ENCODE measurements at places on chromosomes 16 and 17.
A peak's percentile ranks its signal among the peaks of the same experiment; 100 is the strongest.

- no peak for DNase-seq
Measured at GRCh38 chr17:49866019-49866380, 18.1 kb upstream of the TAC4 start.

DNA sequence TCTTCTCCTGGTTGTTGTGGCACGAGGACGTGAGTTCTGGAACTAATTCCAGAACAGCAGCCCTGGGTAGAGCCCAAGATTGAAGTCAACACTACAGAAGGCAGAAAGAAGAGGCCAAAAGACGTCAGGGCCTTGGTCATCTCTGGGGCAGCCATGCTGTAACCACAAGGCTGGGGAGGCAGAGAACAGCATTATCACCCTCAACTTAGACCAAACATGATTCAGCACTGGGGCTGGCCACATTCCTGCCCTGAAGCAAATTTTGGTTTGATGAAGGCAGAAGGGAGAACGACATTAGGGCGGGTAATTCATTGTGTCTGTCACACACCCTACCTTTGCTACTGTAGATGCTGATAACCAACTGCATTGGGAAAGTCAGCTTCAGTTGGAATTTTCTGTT lies 9.7 kb upstream of the ALOX15B start:
- no peak for DNase-seq

GRCh38 chr17:31297090-31297489 lies at the start of gene OMG:
OMG (minus strand) TSS chr17:31297239; CDS start chr17:31296331, 908 bp downstream.
- no peak for DNase-seq

DNA sequence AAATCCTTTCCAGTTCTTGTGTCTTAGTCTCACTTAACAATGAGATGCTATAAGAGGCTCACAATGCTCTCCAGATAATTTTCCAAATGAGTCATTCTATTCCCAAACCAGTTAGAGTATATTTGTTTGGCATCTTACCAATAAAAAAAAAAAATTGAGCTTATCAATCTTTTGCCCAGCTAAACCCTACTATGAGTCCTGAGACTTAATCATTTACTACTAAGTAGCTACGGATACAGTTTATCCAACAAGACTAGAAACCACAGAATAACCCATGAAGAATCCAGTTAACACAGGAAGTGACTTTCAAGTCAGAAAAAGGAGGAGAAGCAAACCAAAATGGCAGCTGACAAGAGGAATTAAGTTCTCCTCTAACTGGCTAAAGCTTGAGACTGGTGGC lies 330.3 kb upstream of the XYLT1 start:
- no peak for DNase-seq

- no peak for DNase-seq
Measured at GRCh38 chr16:7651803-7652570, 319.3 kb downstream of the RBFOX1 start.

GRCh38 chr16:66970775-66971720 lies 10.0 kb downstream of the CES3 start:
- no peak for DNase-seq

GRCh38 chr17:60457148-60457547 lies 34.9 kb downstream of the CHCT1 start:
- DNase-seq, result no peak

- no peak for DNase-seq
Measured at GRCh38 chr16:11390573-11391495, 45.6 kb downstream of the RMI2 start.

DNA sequence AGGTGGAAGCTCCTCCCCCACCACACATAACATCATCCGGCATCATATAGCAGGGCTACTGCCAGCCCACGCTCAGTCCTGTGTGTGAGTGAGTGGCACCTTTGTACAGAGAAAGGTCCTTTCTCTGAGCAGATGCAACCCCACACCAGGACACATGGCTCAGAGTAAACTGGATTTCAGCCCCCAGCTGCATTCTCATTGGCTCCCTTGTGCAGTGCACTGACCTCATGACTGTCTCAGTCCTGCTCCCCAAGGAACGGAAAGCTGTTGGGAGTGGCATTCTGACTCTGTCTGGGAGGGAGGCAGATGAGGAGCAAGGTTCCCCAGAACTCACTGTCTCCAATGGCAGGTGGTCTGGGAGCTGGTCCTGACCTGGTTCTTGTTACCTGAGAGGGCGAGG lies 244.1 kb downstream of the PHKB start:
- no peak for DNase-seq

DNA sequence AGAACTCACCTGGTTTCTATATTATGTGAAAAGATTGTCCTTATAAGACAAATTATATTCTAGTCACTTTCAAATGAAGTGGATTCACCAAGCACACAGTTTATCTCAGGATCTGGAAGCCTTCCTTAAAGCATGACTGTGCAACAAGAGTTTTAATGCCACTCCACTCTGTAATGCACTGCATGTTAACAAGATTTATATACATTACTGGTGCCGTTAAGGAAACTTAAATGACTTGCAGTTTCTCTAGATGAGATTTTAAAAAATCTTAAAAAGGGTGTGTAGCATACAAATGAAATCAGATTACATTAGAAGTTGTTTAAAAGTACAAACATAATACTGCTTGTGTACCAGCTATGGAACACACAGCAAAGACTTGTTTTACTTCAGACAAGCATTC lies 150.8 kb downstream of the SNX11 start:
- no peak for DNase-seq

DNA sequence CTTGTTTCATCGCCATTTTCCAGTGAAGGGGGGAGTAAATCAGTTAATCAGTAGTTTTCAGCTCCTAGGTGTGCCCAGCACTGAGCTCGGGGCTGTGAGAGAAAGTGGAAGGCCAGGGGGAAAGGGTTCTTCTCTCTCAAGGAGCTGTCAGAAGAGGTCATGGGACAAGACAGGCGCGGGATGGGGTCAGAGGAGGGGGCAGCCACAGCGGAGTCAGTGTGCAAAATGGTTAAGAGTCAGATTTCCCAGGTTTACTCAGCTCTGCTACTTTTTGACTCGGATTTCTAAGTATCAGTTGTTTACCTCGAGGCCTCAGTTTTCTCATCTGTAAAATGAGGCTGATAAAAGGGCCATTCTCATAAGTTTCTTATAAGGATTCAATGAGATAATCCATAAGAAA lies 4.3 kb upstream of the XYLT1 start:
- no peak for DNase-seq

DNA sequence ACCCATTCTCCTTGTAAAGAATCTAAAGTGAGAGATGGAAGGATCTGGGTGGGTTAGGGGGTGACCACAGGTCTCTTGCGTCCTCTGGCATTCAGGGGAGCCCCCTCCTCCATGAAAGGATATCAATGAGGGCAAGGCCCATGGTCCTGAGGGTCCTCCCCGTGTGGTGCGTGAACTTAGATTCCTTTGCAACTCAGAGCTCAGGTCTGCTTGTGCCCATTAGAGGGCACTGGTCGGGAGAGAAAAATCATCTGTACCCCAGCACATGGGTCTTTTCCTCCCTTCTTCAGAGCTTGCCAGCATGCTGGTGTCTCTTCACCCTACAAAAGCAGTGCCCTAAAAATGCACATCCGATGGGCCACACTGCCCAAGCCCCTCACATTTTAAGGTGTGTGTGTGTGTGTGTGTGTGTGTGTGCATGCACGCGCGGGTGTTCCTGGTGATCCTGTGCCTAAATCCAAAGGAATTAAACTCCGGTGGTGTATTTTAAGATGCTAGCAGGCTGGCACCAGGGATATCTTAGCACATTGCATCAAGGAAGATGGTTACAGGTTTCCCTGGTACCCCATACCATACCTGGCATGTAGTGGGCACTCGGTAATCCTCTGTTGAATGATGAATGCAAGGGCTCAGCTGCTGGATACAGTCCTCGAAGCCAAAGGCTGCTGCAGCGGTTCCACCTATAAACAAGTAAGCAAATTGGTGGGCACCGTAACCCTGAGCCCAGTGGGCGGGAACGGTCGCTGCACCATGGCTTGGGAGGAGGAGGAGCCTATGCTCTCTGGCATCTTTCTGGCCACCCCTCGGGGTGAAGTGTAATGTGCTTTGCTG lies 4.7 kb downstream of the C1QTNF1 start:
- no peak for DNase-seq

- DNase-seq, result no peak
Measured at GRCh38 chr16:10123141-10123540, 59.1 kb downstream of the GRIN2A start.

GRCh38 chr16:77777745-77778144 lies 10.6 kb upstream of the VAT1L start:
- no peak for DNase-seq

GRCh38 chr16:20611975-20612481 lies 35.9 kb upstream of the ACSM2B start:
- peak; percentile 15 for DNase-seq

- DNase-seq, result no peak
Measured at GRCh38 chr17:65049085-65049756, 7.3 kb downstream of the GNA13 start.

- no peak for DNase-seq
Measured at GRCh38 chr17:55546991-55547664, 35.9 kb upstream of the SMIM36 start.

- DNase-seq, result no peak
Measured at GRCh38 chr17:76414334-76415295, 30.2 kb downstream of the SPHK1 start.

GRCh38 chr17:82907797-82908542 lies 68.1 kb upstream of the ZNF750 start:
- DNase-seq, result no peak

- no peak for DNase-seq
Measured at GRCh38 chr17:69907132-69907847, 167.7 kb upstream of the KCNJ16 start.

- no peak for DNase-seq
Measured at GRCh38 chr17:32111141-32111771, 31.0 kb upstream of the RHOT1 start.

- DNase-seq, result no peak
Measured at GRCh38 chr17:28864991-28865849, 10.4 kb downstream of the ERAL1 start.

GRCh38 chr16:59632276-59632855 lies 898.2 kb upstream of the GOT2 start:
- no peak for DNase-seq

- no peak for DNase-seq
Measured at GRCh38 chr17:5118219-5118618, 2.4 kb downstream of the USP6 start.

- no peak for DNase-seq
Measured at GRCh38 chr17:65498816-65499215, 62.6 kb downstream of the AXIN2 start.

- no peak for DNase-seq
Measured at GRCh38 chr16:56833243-56833970, 31.6 kb upstream of the SLC12A3 start.

DNA sequence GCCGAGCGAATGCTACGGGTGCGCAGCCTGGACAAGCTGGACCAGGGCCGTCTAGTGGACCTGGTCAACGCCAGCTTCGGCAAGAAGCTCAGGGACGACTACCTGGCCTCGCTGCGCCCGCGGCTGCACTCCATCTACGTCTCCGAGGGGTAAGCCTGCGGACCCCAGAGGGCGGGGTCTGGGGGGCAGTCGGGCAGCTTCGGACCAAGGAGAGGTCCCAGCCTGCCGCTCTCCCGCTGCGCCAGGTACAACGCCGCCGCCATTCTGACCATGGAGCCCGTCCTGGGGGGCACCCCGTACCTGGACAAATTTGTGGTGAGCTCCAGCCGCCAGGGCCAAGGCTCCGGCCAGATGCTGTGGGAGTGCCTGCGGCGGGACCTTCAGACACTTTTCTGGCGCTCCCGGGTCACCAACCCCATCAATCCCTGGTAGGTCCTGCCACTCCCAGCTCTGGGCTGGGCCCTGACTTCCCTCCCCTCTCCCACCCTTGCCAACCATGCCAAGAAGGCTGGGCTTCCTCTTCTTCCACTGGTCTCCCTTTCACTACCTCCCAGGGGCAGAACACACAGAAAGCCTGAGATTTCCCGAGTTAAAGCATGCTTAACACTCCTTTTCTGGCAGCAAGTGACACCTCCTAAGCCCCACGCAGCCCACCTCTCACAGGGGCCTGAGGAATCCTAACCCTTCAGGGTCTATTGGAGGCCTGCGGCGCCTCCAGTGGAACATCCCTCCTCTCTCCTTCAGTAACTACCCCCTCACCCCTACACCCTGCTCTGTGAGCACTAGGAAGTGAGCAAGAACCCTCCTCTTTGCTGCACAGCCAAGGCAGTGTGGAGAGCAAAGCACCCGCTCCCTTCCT lies 3.2 kb downstream of the NAGS start:
- no peak for DNase-seq

DNA sequence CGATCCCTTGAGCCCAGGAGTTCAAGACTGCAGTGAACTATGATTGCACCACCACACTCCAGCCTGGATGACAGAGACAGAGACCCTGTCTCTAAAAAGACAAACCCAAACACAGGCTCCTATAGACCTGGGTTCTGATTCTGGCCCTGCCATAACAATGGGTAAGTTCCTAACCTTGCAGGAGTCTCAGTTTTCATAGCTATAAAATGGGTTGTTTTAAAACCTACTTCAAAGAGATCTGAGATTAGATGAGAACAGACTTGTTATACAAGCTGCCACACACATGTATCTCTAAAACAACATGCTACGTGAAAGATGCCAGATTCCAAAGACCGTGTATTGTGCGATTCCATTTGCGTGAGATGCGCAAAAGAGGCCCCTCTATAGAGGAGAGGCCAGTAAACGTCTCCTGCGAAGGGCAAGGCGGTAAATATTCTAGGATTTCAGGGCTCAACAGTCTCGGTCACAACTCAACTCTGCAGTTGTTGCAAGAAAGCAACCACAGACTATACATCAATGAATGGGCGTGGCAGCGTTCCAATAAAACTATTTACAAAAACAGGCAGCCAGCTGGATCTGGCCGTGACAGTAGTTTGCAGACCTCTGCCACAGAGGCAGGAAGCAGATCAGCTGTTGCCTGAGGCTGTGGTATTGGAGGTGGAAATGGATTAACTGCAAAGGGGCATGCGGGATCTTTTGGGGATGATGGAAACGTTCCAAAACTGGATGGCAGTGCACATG lies 5.9 kb downstream of the CORO7 start:
- DNase-seq, result no peak

DNA sequence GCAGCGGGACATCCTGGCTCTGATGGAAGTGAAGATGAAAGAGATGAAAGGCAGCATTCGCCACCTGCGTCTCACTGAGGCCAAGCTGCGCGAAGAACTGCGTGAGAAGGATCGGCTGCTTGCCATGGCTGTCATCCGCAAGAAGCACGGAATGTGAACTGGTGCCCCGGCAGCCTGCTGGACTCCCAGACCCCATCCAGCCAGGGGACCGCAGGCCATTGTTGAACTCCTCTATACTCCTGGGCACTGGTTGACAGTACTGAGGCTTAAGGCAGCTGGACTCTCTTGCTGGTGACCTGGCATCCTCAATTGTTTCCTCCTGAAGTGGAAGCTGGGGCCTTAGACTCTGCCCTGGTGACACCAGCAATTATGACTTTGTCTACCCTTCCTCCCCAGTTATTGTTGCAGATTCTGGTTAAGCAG lies 1.2 kb downstream of the THAP11 start:
- DNase-seq, result no peak
